ENCODE measurements at places on chromosomes 13 and 19.

GRCh38 chr13:113584870-113585671 lies 518 bp downstream of the TFDP1 start:
- DNase-seq, result peak; percentile 23

DNA sequence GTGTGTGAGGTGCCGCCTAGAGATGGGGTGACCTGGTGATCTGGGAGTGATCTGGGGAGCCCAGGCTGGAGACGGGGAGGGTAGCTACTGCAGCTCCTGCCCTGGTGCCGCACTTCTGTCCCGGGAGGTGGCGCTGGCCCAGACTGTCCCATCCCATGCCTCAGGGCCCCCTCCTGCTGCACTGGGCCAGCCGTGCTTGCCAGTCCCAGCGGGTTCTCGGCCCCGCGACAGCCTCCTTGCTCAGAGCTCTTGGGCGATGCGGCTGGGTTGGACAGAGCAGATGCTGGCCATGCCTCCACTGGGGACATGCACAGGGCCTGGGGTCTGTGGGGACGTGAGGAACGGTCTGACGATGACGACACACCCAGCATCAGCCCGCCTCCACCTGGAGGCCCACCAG lies 2.5 kb downstream of the RAX2 start:
- no peak for DNase-seq

DNA sequence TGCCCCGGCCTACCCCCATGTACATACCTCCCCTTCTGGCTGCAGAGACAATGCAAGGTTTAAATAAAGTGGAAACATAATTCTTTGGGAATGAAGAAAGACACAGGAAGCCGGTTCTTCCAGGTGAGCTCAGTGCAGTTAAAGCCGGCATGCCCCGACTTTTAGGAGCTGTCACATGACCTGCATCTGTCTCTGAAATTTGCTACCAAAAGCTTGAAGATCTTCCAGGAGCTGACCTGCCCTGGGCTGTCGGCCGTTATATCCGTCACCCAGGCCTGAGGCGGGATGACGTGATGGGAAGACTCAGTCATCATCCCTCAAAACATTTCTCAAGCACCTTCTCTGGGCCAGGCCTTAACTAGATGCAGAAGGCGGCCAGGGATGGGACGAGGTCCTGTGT lies 10.3 kb downstream of the RAB8A start:
- DNase-seq, result no peak

DNA sequence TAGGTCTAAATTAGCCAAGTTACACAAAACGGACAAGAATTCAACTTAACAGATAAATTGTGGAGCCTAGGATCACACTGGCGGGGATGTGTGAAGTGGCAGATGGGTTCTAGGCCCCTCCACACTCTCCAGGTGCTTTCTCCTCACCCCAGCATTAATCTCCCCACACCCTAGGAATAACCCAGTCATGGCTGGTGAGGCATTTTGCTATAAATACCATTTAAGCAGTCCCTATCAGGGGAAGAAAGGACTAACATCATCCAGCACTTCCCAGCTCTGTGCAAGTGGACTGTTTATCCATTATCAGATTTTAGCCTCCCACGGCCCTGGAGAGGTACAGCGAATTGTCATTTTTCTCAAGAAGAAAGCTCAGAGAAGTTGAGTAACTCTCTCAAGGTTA lies 154.9 kb downstream of the NUFIP1 start:
- DNase-seq, result no peak

- no peak for DNase-seq
Measured at GRCh38 chr13:108586826-108587225, 42.6 kb upstream of the MYO16 start.

DNA sequence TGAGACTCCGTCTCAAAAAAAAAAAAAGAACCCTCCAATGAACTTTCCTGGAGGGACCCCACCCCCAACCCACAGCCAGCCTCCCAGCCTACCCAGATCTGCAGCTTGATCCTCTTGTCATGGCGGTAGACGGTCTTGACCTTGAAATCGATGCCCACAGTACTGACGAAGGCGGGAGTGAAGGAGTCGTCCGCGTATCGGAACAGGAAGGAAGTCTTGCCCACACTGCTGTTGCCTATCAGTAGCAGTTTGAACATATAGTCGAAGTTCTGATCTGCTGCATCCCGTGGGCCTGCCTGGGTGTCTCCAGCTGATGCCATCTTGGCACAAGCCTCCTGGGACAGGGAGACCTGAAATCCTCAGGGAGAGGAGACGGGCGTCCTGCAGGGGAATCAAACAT lies 2.4 kb downstream of the RAB3D start:
- no peak for DNase-seq

DNA sequence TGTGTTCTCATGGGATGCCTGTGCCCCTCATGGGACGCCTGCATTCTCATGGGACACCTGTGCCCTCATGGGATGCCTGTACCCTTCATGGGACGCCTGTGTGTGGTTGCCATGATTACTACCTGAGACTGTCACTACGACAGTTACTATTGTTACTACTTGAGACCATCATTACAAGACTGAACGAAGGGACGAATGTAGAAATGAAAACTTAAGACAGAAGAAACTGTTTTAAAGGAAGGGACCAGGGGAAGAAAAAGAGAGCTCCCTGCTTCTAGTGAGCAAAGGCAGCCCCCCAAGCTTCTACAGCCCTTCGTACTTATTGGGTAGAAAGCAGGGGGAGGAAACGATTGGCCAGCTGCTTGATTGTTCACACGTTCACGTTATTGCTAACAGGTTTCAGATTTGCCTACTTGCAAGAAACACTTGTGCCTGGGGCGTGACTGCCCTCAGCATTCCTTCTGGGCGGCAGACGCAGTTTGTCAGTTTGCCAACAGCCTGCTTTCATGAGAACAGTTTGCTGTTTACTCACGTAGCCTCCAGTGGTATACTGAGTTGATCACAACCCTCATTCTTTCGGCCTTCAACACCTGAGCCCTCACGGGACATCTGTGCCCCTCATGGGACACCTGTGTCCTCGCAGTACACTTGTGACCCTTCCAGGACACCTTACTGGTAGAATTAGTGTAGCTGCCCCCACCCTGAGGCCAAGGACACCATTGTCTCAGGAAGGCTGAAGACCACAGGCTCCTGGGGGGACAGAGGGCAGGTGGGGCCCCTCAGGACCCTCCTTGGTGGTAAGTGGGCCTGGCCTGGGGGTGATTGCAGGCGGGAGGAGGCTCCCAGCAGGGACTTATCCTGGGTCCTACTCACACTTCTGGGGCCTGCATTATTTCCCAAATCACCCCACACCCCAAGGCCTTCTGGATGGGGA lies 2.5 kb upstream of the S1PR4 start:
- DNase-seq, result no peak

DNA sequence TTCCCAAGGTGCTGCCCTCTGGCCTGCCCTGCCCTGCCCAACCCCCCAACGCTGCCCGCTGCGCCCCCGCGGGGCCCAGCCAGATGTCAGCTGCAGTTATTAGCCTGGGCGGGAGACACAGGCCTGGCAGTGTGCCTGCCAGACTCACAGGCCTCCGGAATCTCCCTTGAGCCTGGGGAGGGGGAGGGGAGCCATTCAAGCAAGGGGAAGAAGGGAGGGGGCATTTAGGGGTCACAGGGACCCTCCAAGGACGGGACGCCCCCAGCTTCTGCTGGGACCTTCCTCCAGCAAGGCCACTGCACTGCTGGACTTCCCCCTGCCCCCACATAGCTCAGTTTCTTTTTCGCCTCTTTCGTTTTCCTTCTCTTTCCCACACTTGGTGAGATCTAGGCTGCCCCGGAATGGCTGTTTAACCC lies 2.6 kb upstream of the JUNB start:
- peak; percentile 55 for DNase-seq

Measured in stimulated activated CD4-positive, alpha-beta T cell treated with anti-CD3 and anti-CD28 coated beads, Interleukin-2, amount 100 ng/mL, for 24 hours (primary cell).